Psoas muscle (tissue), 8 donors: ENCODE measurements at places on chromosomes 16 and 17.

GRCh38 chr16:78817200-78817739 lies 717.8 kb downstream of the WWOX start:
- DNase-seq: peak; percentile 52

DNA sequence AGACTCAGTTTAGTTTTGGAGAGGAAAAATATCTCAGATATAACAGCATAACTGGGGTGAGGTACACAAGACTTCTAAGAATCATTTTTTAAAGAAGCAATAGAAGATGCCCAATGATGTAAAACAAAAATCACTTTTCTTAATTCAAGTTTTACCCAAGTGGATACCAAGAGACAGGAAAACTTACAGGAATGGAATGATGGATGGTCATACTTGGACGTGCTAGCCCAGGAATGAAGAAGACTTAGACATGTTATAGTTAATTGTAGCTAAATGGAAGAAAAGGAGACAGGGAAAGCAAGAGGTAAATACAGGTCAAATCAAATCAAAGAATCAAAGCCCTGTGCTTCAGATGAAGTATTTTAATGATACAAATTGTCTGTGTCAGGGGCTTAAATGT lies 312.7 kb upstream of the KCNJ16 start:
- DNase-seq: no peak

GRCh38 chr16:12120217-12120981 lies 143.9 kb downstream of the SNX29 start:
- DNase-seq: no peak

DNA sequence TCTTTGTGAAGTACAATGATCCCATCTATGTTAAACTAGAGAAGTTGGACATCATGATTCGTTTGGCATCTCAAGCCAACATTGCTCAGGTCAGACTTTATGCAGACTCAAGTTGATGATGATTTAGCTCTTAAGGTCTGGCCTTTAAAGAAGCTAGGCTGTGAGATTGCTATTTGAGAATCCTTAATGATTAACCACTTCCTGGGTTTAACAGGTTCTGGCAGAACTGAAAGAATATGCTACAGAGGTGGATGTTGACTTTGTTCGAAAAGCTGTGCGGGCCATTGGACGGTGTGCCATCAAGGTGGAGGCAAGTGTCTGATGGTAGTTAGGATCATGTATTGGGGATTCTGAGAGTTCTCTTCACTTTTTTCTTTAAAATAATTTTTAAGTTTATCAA lies 40.3 kb downstream of the AP2B1 start:
- DNase-seq: no peak

DNA sequence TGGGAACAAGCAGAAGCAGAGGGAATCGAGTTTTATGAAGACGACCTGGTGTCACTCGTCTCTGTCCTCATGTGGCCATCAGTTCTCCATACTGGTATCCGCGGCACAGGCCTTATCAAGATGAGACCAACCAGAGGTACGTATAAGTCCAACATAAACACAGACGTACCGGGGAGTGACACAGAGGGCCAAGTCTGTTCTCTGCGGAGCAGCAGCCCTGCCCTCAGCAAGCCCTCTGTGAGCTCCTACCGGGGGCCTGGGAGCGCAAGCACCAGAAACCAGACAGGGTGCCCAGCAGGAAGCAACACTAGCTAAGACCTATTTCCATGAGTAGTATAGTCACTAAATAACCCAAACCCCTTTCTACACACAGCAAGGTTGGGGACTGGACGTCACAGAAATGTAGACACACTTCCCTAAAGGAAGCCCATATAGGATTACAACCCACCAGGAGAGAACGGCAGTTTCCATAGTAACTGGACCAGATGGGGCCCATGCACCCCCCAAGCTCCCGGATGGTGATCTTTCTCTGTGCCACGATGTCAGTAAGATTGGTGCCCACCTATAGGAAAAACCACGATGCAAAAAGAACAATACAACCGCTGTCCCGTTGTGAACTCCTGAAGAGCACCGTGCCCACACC lies 911 bp downstream of the ARL16 start:
- DNase-seq: no peak

GRCh38 chr16:17743578-17743977 lies 272.8 kb upstream of the XYLT1 start:
- no peak for DNase-seq

DNA sequence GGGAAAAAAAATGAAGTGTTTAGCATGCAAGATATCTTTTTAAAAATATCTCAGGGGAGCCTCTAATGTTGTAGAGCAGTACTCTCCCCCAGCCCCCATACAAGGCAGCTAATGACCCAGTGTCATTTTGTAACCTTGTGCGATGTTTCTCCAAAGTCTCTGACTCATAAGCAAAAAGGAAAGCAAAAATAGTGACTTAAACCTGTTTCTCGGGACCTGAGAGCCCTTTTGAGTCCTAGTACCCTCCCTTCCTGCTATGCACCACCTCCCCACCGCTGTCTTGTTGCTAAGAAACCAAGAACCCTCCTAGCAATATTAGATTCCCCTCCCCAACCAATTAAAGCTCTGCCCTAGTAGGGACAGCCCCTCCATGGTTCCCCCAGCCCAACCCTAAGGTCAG lies 2.8 kb downstream of the MYCBPAP start:
- DNase-seq: no peak

DNA sequence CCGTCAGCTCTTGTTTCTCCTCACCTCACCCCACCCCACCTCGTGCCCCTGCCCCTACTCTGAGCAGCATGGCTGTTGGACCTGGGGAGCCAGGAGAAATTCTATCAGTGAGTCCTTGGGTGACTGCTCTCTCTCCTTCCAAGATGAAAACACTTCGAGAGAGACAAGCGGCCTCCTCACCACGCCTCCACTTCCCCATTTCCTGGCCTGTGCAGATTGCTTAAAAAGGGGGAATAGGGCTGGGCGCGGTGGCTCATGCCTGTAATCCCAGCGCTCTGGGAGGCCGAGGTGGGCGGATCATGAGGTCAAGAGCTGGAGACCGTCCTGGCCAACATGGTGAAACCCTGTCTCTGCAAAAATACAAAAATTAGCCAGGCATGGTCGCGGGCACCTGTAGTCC lies 9.5 kb downstream of the DLX4 start:
- no peak for DNase-seq

DNA sequence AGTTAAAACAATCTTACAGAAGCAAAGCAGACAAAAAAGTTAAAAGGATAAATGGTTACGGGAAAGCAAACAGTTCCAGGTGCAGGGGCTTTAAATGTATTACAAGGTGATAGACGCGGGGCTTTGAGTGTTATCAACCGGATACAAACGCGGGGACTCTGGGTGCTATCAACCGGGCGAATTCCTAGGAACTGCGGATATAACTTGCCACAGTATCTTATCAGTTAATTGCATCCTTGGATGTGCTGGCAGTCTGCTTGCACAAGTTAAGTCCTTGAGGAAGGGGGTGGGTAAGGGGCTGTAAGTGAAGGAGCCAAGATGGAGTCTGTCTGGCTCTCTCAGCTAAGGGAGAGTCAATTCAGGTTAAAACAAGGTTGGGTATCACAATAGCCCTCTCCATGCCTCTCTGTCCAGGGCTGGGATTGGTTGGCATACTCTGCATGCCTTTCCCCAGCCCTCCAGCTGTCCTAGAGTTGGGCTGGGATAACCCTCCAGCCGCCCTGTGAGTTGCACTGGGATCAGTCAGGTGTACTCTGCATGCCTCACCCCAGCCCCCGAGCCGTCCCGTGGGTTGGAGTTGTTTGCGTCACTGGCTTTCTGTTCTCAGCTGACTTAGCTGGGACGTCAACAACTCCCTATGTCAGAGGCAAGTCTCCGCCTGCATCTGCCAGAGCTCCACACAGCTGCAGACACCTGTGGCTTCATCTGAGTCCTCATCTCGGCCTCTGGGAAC lies 40.9 kb downstream of the TMEM235 start:
- no peak for DNase-seq

- no peak for DNase-seq
Measured at GRCh38 chr17:80291691-80292487, 31.2 kb downstream of the RNF213 start.

GRCh38 chr17:14459955-14460354 lies 159.1 kb downstream of the HS3ST3B1 start:
- DNase-seq: no peak

GRCh38 chr16:49681217-49681883 lies 174.6 kb downstream of the ZNF423 start:
- DNase-seq: no peak

DNA sequence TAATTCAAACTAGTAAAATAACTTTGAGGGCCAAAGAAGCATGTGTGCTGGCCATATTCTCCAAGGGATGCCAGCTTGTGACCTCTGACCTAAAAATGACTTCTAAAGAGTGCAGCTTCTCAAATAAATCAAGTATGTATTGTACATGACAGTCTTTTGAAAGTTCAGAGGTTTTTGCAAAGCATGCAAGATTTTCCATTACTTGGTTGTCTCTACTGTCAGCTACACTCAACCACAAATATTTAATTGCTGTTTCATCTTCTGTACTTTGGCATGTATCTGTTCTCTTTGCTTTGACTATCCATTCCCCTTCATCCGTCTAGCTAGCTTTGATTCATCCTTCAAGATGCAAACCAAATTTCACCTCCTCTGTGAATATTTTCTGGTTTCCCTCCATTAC lies 121.9 kb upstream of the HS3ST2 start:
- DNase-seq: no peak

DNA sequence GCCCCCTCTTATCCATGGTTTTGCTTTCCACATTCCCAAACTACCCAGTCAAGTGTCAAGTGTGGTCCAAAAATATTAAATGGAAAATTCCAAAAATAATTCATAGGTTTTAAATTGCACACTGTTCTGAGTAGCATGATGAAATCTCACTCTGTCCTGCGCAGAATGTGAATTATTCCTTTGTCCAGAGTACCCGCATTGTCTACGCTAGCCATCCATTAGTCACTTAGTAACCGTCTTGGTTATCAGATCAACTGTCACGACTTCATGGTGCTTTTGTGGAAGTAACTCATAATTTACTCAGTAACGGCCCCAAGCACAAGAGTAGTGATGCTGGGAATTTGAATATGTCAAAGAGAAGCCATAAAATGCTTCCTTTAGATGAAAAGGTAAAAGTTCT lies 94.9 kb downstream of the SLC39A11 start:
- no peak for DNase-seq

GRCh38 chr17:2194889-2195335 lies 108.7 kb downstream of the SMG6 start:
- DNase-seq: no peak

- no peak for DNase-seq
Measured at GRCh38 chr17:3885271-3885670, 7.6 kb downstream of the CAMKK1 start.

GRCh38 chr16:19589106-19589505 lies 33.6 kb downstream of the VPS35L start:
- no peak for DNase-seq

- DNase-seq: no peak
Measured at GRCh38 chr17:2213291-2213960, 90.2 kb downstream of the SMG6 start.

DNA sequence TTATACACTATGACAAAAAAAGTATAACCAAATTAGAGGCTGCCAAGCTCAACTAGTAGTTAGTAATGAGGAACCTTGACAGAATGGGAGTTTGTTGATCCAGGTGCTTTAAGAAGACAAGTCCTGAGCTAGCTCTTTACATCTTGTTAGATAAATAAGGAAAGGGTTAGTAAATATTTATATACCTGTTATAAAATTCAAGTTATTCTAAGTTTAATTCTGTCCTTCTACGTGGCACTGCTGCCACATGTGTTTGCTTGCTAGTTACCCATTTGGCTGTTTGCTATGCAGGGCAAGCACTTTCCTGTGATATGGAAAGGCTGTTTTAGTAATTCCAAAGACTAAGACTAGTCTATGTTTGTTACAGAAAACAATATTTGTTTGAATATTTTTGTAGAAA lies 180.5 kb downstream of the MYO1D start:
- DNase-seq: no peak

- DNase-seq: no peak
Measured at GRCh38 chr16:71826533-71827017, 17.9 kb upstream of the AP1G1 start.

GRCh38 chr17:43125967-43126910 lies 1.1 kb upstream of the BRCA1 start:
- no peak for DNase-seq

GRCh38 chr16:50202926-50203624 lies 50.0 kb downstream of the TENT4B start:
- DNase-seq: no peak

- DNase-seq: no peak
Measured at GRCh38 chr17:76254275-76254674, 10.9 kb upstream of the UBALD2 start.

DNA sequence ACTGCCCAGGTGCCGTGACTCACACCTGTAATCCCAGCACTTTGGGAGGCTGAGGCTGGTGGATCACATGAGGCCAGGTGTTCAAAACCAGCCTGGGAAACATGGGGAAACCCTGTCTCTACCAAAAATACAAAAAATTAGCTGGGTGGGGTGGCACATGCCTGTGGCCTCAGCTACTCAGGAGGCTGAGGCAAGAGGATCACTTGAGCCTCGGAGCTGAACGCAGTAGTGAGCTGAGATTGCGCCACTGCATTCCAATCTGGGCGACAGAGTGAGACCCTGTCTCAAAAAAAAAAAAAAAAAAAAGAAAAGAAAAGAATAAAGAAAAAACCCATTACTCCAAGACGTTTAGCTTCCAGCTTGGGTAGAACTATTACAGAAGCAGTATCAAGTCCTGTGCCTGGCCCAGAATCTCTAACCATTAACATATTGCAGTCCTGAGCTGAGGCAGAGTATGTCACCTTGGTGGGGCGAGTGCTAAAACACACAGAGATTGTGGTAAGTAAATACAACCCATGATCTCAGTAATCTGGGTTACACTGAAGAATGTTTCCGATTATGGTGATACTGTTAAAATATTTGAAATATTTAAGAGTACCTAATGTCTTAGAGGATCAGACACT lies 23.2 kb upstream of the CFAP20 start:
- no peak for DNase-seq

DNA sequence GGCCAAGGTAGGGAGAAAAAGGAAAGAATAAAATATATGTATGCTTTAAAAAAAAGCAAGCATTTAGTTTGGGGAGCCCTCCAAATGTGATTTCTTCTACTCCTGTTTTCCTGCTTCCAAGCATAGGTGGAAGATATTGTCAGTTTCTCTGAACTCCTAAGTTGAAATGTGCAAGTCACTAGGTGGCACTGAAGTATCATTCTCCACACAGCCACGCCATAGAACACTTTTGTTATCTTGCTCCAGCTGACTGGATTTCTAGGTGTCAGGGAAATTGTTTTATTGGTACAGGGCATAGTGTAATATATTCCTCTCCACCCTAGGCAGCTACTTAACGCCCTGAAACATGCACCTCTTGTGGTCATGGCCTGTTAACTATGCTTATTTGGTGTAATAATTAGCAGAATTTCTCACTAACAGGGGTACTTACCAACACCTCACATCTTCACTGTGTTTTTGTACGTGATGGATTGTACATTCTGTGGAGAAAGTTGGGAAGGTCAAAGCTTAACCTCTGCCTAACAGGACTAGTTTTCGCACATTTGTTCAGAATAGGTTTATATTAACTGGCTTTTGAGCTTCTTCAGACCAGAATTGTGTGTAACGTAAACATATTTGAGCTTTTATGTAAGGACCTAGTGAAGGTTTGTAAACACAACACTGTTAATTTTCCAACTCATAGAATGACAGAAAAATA lies 69.3 kb downstream of the FTO start:
- DNase-seq: no peak

GRCh38 chr17:19001907-19002590 lies 2.5 kb downstream of the FAM83G start:
- no peak for DNase-seq

- no peak for DNase-seq
Measured at GRCh38 chr17:40427002-40427491, 9.4 kb upstream of the TOP2A start.
